ENCODE measurements at places on chromosomes 11 and 22.

DNA sequence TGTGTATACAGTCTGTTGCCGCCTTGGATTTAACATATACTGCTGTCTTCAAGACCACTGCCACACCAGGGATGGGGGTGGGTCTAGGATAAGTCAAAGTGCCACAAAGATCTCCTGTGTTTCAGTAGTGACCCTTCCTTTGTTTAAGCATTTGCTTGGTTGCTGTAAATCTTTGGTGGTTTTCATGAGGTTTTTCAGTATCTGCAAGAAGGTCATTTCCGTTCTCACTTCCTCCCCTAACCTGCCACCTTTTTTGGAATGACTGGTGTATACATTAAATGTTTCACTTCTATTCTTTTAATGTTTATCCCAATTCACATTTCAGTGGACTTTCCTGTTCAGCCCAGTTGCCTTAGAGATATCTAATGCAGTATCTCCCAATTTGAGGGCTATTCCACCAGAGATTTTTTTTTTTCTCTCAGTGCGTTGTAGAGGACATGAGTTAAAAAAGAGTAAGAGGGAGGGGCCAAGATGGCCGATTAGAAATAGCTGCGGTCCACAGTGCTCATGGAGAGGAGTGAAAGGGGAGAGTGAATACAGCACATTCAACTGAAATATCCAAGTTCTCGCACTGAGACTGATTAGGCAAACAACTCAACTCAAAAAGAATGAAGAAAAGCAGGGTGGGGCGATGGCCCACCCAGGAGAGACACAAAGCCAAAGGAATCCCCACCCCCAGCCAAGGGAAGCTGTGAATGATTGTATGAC is 43.2 kb downstream of the USP47 start:
- DNase-seq = no peak

DNA sequence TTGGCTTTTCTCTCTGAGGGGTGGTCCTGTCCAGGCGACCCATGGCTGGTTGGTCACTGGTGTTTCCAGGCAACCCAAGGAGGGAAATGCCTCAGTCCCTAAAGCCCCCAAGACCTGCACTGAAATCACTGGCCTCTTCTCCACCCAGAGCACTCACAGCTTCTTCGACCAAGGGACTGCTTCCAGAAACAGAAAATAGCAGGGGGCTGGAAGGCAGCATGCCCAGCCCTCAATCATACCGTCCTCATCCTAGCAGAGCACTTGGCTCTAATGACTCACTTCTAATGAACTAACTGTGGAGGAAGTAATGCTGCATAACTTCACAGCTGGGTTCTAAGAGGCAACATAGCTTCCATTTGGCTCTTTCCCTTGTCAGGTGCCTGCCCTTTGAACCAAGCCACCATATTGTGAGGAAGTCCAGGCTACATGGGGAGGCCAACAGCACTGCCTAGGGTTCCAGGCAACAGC is 27.6 kb downstream of the DKK3 start:
- no peak for DNase-seq

DNA sequence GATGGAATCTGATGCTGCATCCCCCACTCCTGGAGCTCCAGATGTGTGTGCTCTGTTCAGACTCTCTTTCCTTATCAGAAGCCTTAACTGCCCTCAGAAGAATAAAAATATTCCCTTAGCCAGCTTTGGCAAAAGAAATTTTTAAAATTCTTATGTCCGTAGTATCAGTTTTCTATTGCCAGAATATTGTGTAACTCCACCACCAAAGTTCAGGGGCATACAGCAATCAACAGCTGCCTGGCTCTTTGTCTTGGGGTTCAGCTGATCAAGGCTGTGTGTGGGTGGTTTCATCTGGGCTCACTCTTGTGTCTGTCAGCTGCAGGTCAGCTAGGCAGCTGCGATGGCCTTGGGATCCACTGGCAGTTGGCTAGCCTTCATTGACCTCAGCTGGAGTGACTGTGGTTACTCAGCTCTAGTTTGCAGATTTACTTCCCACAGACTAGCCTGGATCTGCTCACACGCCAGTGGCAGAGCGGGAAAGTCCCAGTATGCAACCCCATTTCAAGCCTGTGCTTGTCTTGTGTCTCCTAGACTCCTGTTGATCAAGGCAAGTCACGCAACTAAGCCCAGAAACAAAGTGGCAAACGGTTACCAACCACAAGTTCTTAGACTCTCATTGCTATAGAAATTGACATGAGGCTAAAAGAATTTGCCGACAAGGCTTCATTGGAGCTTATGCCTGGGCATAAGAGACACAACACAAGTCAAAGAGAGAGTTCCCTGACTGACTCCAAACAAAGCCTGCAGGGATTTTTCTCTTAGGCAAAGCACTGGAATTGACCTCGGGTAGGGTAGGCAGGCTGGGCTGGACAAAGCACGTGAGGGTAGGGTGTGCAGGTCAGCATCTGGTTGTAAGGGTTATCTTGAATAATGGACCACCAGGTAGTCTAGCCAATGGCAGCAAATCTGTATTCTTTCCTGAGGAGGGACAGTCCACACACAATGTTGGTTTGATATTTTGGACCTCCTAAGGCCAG is 7.5 kb downstream of the TMEM138 start:
- no peak for DNase-seq

GRCh38 chr22:47914481-47915097 is 1152.1 kb downstream of the TBC1D22A start:
- peak; percentile 6 for DNase-seq

DNA sequence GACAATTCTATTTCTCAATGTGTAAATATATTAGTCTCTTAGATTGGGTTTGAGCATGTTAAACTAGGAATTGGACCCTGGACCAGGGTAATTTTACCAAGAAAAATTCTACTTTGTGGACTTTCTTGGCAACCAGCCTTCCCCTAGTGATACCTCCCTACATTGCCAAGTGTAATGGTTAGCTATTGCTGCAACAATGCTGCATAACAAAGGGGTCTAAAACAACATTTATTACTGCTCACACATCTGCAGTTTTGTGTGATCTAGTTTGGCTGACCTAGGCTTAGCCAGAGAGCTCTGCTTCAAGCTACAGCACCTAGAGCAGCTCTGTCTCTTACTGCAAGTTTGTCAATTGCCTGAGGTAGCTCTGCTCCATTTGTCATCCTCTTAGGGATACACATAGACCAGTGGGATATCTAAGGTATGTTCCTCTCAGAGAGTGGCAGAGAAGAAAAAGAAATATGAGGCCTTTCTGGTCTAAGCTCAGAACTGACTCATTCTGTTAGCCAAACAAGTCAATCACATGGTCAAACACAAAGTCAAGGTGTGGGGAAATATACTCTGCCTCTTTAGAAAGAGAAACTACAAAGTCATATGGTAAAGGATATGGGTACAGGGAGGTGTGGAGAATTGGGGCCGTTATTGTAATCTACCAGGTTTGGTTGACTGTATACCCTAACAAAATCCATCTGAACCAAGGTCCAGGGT is 2.0 kb upstream of the LAYN start:
- DNase-seq = no peak

Measured in NB4 (cell line).